Stimulated activated CD4-positive, alpha-beta T cell treated with anti-CD3 and anti-CD28 coated beads, Interleukin-4, amount 100 ng/mL, for 4 hours (primary cell): ENCODE measurements at places on chromosomes 5 and 9.
A peak's percentile ranks its signal among the peaks of the same experiment; 100 is the strongest.

GRCh38 chr9:2725898-2726649 is 8.8 kb downstream of the KCNV2 start:
- DNase-seq, result no peak

DNA sequence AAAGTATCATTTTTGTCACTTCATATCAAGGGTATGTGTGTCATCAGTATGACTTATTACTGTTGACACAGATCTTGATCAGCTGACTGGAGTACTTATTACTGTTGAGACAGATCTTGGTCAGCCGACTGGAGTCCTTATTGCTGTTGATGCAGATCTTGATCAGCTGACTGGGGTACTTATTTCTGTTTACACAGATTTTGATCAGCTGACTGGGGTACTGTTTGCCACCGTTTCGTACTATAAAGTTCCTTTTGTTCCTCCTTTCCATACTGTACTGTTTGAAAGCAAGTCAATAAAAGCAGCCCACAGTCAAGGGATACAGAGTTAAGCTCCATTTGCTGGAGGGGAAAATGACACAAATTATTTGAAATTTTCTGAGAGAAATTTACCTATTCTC is 347.3 kb downstream of the CDH12 start:
- no peak for DNase-seq

GRCh38 chr5:83156001-83156400 is 78.7 kb downstream of the XRCC4 start:
- DNase-seq, result no peak

GRCh38 chr5:5881294-5881693 is 458.8 kb downstream of the ICE1 start:
- DNase-seq, result no peak

GRCh38 chr5:142461028-142461590 is 136.3 kb upstream of the SPRY4 start:
- DNase-seq, result no peak

DNA sequence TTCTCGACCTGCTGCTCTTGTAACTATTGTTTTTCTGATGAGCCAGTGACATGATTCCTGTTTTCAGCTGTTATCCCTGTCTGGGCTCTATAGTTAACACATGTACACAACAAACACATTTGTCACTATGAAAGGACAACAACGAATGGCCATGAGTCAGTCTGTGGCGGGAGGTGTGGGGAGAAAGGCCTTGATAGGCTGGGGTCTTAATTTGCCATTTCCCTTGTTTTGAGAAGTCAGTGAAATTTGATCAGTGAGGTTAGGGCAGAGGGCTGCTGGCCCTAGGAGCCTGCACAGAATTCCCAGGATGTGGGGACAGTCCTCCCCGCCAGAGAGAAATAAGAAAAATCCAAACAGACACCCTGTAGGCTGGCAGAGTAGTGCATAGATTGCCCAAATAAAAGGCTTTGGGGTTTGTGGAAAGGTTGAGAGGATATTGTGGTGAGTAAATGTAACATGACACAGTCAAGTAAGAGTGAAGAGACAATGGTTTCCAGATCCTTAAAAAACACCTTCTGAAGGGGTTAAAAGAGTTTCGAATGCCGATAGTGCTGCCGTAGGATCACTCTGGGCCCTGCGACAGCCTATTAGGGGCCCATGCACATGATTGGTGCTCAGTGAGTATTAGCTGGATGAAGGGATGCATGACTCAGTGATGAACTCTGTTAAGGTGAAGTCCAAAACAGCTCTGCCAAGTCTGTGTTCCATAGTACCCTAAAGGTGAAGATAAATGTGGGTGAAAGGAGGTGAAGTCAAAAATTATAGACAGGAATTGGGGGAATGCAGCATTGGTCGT is 110.9 kb upstream of the PRRC1 start:
- no peak for DNase-seq

- no peak for DNase-seq
These were observed 11.3 kb downstream of the IPPK start for GRCh38 chr9:92658611-92659010.

GRCh38 chr5:83306572-83307241 is 164.8 kb upstream of the VCAN start:
- no peak for DNase-seq

- no peak for DNase-seq
These were observed 214.9 kb downstream of the FANCC start for GRCh38 chr9:95102572-95102971.

DNA sequence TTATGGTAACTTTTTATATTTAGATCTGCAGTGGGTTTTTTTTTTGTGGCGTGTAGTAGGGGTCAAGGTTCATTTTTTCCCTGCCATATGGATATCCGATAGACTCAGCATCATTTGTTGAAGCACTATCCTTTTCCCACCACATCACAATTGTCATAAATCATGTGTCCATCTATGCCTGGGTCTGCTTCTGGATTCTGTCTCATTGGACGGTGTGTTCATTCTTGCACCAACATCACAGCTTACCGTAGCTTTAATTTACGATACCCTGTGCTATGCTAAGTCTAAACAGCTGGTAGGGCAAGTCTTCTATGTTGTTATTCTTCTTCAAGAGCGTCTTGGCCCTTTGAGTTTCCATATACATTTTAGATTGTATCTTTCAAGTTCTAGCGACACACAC is 175.0 kb downstream of the RGS3 start:
- DNase-seq, result no peak

DNA sequence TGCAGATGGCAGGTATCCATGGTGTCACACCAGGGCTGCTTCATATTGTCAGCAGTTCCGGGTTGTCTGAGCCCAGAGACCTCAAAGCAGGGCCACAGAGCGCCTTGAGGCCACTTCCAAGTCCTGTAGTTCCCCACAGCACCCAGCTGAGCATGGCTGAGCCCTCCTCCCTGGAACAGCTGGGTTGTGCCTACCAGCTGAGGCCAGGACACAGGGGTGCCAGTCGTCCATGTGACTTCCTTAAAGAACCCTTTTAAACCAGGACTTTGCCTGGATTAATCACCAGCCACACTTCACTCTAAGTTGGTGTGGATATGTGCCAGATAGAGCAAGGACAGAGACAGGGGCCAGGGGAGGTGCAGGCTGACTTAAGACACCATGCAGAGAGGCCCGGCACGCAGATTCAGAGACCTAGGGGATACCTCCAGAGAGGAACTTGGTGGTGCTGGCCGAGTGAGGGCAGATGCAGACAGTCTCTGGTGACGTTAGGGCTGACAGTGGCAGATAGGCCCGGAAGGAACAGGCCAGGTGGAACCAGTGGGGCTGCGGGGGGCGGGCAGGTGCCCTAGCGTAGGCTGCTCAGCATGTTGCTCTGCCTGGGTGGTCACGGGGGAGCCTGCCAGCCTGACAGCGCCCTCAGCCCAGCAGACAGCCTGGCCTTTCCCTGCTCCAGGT is 142.7 kb downstream of the CACNA1B start:
- DNase-seq, result no peak

- peak; percentile 16 for DNase-seq
These were observed 41.9 kb upstream of the RIC1 start for GRCh38 chr9:5587024-5587423.

DNA sequence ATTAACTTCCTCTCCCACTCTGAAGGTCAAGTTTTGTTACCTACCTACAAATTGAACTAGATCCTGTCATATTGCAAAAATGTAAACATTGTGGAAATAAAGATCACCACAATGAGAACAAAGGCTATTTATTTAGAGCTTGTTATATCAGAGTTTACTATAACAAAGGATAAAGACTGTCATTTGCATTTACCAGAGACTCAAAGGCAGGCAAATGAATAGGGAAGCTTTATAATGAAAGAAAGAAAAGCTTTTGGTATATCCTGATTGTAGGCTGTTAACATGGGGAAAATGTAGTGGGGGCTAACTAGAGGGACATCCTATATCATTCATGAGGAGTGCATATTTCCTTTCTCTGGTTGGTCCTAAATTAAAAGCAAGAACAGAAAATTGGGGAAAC is 403.5 kb upstream of the TYRP1 start:
- no peak for DNase-seq

DNA sequence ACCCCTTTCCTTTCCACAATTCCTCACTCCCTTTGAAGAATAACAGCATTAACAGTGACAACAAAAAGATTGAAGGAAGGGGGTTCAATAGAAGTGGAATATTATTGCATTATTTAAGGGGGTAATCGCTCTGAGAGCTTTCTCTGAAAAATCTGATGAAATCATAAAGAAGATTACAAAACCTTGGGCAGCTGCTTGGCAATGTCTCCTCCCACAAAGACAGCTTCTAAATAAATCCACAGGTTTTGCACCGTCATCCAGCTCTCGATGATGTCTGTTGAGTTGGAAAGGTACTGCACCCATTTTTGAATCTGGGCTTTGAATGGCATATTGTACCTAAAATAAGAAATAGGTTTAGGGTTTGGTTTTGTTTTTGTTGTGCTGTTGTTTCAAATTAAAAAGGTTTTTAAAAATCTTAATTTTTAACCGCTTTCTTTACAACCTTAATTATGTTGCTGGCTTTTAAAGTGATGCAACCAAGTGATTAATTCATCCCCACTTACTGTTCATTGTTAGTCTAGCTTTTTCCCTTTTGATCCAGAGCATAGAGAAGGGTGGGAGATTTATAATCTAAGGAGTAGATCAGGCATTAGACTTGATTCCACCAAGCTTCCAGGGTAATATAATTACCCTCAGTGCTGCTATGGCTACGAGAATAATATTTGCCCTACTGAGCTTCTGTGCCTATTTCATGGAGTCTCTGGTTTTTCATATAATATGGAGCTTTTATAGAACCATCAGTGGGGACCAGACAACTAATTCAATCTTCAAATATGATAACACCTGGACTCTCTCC is 85.0 kb downstream of the DNAH5 start:
- no peak for DNase-seq

GRCh38 chr9:131056781-131057506 is 39.4 kb upstream of the AIF1L start:
- no peak for DNase-seq

DNA sequence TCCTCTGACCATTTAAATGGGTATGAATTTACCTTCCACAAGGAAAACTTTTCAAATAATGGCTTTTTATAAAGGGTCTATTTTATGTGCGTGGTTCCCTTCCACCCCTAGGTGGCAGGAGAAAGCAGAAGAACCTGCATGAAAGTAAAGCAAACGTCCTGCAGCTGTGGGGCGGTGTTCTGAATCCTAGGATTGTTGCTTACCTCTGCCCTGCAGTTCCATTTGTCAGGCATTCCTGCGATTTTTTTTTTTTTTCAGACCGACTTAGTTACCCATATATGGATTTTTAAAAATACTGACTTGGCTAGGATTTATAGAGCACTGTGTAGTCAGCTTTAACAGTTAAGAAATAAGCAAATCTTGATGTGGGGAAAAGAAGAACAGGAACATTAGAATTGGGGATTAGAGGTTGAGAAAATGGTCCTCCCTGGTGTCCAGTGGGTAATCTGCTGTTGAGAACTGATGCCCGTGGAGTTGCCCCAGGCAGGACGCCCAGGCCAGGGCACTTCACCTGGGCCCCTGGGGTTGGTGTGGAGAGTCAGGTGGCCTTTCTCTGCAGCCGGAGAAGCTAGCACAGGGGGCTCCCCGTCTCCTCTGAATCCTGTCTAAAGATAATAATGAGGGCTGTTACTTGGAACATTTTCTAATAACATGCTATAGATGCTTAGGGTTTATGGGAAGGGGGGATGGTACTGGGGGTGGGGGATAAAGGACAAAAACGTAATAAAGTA is 30.4 kb upstream of the LTC4S start:
- DNase-seq, result peak; percentile 37

DNA sequence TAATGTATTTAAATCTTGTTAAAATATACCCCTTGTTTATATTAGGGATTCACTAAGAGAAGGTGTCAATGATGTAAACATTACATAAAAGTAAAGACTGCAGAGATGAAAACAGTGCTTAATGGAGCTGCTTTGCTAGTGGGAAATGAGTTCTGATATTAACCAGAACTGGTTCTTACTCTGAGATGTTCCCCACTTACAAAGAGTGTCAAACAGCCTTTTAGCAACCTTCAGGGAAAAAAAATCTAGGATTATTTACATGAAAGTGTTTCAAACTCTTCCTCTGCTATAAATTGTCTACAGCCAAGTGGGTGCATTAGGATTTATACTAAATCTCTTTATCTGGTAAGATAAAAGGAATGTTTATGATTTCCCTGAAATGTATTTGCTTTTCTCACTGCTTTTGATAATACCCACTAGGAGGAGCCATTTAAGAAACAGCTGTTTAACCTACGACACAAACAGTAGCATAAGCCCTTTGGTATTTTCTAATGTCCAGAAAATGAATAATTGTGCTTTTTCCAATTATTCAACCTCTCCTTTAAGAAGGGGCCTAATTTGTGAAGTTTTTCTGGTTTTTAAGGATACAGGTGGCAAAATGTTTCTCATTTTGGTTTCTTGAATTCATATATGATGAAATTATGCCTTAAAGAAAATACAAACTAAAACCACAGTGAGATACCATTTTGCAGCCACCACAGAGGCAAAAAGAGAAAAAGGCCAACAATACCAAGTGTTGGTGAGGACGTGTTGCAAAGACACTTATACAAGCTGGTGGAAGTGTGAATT is 186.3 kb downstream of the TLE4 start:
- no peak for DNase-seq

DNA sequence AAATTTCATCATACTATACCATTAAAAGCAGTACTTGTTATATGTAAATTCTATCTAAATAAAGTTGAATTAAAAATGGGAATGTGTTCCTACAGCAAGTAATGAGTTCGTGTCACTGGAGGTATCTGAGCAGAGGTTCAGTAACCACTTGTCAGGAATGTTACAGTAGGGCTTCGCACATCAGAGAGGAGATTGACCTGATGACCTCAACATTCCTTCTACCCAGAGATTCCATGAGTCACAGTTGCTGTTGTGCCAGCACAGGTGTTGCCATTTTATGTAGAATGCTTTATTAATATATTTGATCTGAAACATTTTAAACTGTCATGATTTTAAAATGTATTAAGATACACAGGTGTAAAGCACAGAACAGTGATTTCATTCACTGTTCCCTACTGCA is 60.3 kb downstream of the STX17 start:
- DNase-seq, result no peak

GRCh38 chr9:131720330-131720729 is 19.5 kb downstream of the RAPGEF1 start:
- no peak for DNase-seq

- no peak for DNase-seq
These were observed 128.2 kb upstream of the IRX4 start for GRCh38 chr5:2010940-2011339.

- no peak for DNase-seq
These were observed 65.0 kb downstream of the CEMIP2 start for GRCh38 chr9:71703172-71703872.

- no peak for DNase-seq
These were observed 93.6 kb upstream of the MTAP start for GRCh38 chr9:21708856-21709255.

DNA sequence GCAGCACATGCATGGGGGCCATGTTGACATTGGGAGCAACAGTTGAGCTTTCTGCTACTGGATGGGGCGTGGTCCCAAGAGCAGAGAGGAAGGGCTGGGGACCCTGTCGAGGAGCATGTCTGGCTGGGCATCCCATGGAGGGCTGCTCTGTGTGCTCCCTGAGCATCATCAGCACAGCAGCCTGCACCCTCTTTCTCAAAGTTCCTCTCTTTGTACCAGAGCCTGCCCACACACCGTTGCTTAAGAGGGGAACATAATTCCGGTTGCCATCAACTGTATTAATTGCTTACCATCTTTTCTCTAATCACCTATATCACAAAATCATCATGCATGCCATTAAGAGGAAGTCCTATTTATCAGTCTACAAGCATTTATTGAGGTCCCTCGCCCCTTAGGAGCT is 55.2 kb upstream of the DIRAS2 start:
- no peak for DNase-seq
